Hematopoietic multipotent progenitor cell (in vitro differentiated cells): ENCODE measurements at places on chromosomes 3 and 15. TPM values are rescaled to one million over a fixed set of nuclear protein-coding genes. Genes with fewer than 3 reads are reported as not detected.

The KLHL40 gene
- under 0.01 TPM for total RNA-seq

The ITIH3 gene
- not detected for total RNA-seq

The UNC13C gene
- under 0.01 TPM for total RNA-seq

DNA sequence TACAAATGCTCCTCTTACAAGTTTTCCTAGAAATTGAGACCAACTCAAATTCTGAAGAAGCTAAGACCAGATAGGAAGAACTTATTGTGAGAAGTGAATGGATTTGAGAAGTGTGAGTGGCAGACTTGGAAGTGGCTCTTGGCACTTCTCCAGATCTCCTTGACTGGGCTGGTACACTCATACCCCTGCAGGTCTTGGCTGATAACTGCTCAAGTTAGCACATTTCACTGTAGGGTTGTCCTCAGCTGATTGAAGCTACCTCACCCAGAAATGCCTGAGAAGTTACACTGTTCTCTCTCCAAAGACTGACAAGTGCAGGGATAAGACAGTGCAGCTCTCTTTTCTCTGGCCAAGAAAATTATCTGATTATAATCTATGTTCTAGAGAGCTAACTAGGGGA is 16.5 kb upstream of the CLDN1 start:
- peak; percentile 42 for DNase-seq

DNA sequence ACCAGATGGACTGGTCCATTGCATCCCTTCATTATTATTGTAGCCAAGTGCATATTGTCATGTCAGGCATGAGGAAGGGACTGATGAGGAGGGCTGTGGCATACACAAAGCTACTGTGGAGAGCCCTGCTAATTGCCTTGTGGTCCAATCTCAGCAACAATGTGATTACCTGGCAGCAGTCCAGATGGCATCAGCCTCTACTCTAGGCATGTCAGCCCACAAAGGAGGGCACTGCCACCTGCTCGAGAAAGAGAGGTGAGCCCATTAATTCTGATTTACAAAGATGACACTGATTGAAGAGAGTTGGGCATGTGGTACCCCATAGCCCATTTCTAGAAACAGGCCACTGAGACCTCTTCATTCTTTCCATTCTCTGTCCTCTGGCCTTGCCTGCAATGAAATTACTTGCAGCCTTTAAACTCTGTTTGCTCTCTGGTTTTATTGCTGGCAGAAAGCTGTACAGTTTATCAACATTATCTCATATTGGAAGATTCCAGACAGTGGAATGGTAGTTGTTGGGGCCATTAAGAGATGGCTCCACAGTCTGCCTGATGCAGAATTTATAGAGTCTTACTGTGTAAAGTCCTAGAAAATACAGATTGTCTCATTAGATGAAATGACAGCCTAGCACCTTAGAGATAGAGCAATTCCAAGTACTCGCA is 307.7 kb downstream of the ARPP21 start:
- DNase-seq = no peak

DNA sequence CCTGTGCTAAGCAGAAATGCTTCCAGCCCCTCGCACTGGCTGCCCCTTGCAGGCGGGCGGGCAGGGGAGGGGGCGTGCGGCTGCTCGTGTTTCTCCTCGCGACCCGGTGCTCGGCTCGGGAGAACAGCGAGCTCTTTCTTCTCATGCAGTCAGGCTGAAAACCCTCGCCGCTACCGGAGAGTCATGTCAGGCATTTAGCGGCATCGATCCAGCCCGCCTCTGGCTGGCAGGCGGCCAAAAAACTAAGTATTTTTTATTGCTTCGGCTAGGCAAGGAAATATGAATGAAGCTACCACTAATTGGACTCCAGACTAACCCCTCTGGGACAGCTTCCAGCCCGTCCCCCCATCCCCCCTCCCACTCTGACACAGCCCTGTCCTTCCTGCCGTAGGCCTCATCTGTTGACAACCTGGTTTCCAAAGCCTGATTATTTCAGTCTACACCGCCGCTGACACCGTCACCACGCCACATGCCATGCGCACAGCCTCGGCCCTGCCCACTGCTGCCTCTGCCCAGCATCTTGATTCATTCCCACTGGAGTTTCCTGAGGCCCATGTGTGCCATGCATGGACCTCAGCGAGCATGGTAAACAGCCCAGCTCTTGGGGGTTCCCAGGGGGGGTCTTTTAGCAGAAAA is 35.3 kb downstream of the TLE3 start:
- DNase-seq = no peak

DNA sequence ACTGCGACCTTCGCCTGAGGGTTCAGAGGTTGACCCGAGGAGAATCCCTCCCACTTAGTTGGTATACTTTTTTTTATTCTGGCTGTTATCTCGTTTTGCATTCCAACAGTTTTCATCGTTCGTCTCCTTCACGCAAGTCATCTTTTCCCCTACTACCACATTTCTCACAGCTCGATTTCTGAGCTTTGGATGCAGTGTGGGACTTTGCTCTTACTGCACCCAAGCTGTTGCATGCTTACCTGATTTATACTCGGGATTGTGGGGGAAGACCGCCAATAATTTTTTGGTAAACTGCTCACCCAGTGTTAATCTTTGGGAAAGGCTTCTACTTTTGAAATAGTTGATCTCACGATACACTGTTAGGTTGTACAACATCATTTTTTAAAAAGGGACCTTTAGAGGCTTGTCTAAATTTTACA is 702 bp downstream of the TBC1D23 start:
- DNase-seq = no peak

DNA sequence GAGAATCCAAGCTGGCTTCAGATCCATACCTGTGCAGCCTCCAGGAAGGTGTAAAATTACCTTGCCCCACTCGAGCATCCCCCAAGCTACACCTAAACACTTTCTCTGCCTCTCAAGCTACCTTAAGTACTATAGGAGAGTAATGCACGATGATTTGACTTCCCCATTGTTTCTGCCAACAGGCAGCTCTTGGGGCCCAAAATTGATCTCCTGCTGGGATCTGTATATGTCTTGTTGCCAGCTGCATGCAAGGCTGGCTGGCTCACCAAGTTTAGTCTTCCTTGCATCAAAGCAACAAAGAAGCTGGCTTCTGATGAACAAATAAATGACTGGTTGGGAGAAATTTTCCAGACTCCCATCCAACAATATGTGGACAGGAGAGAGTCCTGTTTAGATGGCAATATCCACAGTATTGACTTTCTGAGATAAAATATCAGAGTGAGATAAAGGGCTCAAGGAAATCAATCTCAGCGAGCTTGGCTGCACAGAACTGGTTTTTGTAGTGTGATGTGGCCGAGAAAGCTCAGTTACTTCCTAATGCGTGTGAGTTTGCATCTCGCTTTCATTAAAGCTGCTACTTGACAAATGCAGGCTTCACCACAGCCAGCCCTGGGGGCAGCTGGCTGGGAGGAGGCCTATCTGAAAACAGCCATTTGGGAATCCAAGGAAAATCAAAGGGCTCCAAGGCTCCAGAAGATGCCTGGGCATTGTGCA is 140.7 kb downstream of the MINAR1 start:
- no peak for DNase-seq

- DNase-seq = no peak
These were observed 49.2 kb upstream of the RAD18 start for GRCh38 chr3:9012521-9012920.
